GM18507 (cell line): ENCODE measurements at places on chromosomes 7 and 10.
A peak's percentile ranks its signal among the peaks of the same experiment; 100 is the strongest.

GRCh38 chr10:51896849-51897248 is 197.5 kb upstream of the CSTF2T start:
- no peak for DNase-seq

DNA sequence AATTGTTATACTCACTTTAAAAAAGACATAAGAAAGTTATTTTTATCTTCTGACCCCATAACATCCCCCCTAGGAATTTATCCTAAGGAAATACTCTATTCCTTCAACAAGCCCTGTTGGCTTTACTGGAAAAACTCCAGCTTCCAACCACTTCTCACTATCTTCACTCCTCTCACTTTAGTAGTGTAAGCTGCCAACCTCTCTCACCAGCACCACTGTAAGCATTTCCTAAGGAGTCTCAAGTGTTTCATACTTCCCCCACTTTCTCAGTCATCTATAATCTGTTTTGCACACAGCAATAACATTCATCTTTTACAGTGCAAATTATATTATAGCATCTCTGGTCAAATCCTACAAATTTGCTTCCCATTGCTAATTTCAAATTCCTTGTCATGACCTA is 45.8 kb downstream of the GPR85 start:
- no peak for DNase-seq

DNA sequence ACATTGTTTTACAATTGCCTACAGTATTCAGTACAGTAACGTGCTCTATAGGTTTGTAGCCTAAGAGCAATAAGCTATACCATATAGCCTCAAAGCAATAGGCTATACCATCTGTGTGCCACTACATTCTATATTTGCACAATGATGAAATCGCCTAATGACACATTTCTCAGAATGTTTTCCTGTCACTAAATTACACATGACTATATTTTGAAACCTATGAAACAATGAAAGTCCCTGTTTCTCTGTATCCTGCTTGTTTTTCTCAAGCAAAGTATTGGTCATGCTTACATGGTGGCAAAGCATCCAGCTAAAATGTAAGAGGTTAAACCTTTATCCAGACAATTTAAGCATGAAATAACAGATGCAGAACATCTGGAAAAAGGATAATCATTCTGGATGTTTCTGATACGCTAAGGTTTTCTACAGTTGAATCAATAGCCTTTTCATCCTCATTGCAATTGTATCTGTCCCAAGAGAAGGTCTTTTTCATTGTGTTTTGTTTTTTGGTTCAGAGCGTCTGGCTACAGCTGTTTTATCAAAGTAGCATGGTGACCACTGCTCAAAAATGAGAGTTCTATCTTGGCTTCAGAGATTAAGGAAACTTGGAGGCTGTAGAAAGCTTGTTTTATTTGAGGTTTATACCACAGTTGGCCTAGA is 81.7 kb downstream of the CSTF2T start:
- DNase-seq, result no peak

- peak; percentile 60 for DNase-seq
Measured at GRCh38 chr7:99040104-99040958, 103.6 kb downstream of the SMURF1 start.

- DNase-seq, result no peak
Measured at GRCh38 chr7:48938539-48939295, 14.4 kb downstream of the CDC14C start.

GRCh38 chr10:14385596-14386593 is 55.2 kb upstream of the FRMD4A start:
- no peak for DNase-seq

- DNase-seq, result no peak
Measured at GRCh38 chr7:7956531-7957128, 12.0 kb upstream of the GLCCI1 start.

DNA sequence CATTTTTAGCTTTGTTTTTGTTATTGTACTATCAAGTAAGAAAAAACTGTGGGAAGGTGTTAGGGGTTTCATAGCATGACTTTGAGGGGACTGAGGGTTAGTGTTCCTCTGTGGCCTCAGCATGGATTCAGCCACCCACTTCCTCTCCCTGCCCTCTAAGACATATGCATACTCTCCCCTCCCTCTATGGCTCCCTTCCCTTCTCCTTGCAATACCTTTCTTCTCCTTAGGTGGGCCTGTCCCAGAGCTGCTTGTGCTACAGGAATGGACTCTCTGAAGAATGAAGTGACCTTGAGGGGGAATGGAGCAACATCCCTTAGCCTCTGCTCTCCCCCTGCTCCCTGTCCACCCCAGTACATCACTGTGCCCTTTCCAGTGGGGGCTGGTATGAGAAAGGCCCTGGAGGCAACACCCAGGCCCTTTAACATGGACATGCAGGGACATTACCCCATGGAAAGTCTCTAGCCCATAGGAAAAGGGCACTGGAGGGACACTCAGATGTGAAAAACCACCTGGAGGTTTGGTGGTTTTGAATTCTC is 22.4 kb downstream of the CDH23 start:
- DNase-seq, result no peak
